HCT116 (cell line): ENCODE measurements at places on chromosomes 16 and 17.

GRCh38 chr17:2786176-2786881, 9.9 kb upstream of the RAP1GAP2 start:
- peak; percentile 84 for DNase-seq

DNA sequence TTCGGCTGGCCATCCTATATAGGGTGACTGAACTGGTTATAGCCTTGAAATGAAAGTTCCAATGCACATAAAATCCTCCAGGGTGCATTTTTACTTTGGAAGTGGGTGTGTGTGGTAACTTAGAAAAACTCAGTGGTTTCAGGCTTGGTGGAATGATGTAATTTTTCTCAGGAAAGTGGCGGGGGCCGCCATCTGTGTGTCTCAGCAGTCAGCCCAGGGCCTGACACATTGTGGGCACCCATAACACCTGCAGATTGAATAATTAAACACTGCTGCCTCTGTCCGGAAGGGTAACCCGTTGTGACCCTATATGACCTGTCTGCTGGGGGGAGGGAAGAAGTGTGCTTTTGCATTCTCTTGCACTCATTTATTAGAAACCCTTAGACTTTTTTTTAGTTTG, 2.2 kb upstream of the PDP2 start:
- no peak for DNase-seq

DNA sequence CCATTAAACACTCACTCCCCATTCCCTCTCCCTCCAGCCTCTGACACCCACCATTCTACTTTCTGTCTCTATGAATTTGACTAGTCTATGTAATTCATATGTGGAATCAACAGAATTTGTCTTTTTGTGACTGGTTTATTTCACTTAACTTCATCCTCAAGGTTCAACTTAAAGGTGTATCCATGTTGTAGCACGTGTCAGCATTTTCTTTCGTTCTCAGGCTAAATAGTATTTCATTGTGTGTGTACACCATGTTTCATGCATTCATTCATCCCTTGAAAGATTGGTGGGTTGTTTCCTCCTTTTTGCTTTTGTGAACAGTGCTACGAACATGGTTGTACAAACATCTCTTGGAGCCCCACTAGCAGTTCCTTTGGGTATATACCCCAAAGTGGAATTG, 36.0 kb downstream of the ATP2C2 start:
- DNase-seq: no peak

DNA sequence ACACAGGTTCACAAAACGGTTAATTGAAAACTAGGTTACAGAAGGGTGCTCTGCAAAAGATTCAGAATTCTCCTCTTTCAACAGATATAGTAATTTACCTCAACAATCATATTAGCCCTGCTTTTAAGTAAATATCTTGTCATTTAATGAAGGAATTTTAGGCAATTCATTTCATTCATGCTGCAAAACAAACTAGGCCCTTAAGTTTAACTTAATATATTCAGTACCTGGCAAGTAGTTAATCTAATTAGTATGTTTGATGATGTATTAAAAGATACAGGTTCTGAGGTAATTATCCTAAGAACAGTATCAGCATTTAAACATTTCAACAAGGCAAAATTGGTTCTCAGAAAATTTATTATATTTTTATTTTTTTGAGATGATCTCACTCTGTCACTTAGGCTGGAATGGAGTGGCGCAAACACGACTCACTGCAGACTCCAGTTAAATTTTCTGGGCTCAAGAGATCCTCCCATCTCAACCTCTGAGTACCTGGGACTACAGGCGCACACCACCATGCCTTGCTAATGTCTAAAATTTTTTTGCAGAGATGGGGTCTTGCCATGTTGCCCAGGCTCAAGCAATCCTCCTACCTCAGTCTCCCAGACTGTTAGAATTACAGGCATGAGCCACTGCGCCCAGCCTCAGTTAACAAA, 44.9 kb downstream of the SMURF2 start:
- DNase-seq: no peak

DNA sequence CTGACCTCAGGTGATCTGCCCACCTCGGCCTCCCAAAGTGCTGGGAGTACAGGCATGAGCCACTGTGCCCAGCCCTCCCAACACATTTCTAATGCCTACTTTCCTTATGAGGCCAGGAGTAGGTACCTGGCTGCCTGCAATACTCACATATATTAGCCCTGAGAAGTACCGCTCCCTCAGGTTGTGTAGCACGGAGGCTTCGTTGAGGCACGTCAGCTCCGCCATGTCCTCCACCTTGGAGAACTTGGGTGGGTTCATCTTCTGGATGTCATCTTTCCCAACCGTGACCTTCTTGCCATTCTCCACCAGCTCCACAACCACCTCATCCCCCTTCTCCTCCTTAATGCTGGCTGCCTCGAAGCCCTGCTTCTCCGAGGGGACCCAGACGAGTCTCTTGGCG, 19.1 kb downstream of the MYH11 start:
- DNase-seq: no peak

GRCh38 chr16:53832896-53833544, 129.1 kb downstream of the FTO start:
- no peak for DNase-seq
